Esophagus squamous epithelium (tissue), 5 donors: ENCODE measurements at places on chromosomes 1 and 21.

GRCh38 chr1:233477359-233477758 is 136.5 kb upstream of the KCNK1 start:
- DNase-seq, result no peak

GRCh38 chr1:168386949-168387586 is 106.4 kb downstream of the TBX19 start:
- no peak for DNase-seq

GRCh38 chr1:214438075-214438474 is 113.3 kb downstream of the PTPN14 start:
- DNase-seq, result no peak

- no peak for DNase-seq
These were observed 25.6 kb upstream of the SCCPDH start for GRCh38 chr1:246698466-246699094.

- DNase-seq, result no peak
These were observed 15.7 kb upstream of the ATP13A2 start for GRCh38 chr1:17027403-17027802.

- peak; percentile 20 for DNase-seq
These were observed at the start of gene CSF1 for GRCh38 chr1:109910123-109910962. CSF1 (plus strand) TSS chr1:109910849; CDS start chr1:109911024, 175 bp downstream.

DNA sequence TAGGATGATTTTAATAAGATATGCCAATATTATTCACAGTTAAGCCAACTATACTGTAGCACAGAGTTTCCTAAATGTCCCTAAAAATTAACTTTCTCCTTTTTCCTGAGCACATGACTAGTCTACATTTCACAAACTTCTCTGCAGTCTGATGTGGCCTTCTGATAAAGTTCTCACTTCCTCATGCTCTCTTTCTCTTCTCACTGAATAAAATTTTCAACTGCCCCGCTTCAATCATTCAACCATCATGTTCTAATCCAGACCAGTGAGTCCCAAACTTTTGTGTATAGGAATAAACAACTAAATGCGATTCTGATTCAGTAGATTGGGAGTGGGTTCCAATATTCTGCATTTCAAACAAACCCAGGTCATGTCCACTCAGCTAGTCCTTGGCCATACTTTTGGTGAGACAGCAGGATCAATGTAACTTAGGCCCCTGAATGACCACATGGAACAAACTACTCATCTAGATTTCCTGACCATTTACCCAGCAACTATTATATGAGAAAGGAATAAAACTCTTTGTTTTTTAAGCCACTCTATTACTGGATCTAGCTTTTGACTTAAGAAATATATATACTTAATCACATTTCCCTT is 20.1 kb downstream of the TUT4 start:
- no peak for DNase-seq

GRCh38 chr1:3069491-3070308 is 697 bp downstream of the PRDM16 start:
- no peak for DNase-seq

DNA sequence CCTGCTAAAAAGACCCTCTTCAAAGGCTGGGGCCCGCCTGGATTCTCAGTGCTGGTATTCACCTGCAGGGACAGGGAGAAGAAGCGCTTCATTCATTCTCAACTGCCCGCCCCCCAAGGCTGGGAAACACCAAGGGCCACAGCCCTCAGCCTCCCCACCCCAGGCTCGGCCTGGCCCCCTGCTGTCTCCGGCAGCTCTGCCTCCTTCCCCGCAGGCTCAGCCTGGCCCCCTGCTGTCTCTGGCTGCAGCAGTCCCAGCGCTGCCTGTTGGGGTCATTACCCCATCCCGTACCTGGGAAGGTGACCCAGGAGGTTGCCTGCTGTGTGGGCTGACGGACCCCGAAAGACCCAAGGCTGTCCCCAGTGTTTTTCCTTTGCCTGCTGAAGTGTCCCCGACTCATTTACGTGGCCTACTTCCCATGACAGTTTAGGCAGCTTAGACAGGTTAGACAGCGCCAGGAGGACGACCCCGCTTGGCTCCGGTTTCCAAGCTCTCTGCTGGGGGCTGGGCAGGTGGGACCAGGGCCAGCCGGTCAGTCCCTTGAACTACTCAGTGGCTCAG is 22.9 kb upstream of the CLSTN1 start:
- no peak for DNase-seq

GRCh38 chr1:22048351-22049192 is 3.9 kb upstream of the CDC42 start:
- DNase-seq, result no peak

- no peak for DNase-seq
These were observed 111.9 kb downstream of the ADSS2 start for GRCh38 chr1:244339776-244340175.

DNA sequence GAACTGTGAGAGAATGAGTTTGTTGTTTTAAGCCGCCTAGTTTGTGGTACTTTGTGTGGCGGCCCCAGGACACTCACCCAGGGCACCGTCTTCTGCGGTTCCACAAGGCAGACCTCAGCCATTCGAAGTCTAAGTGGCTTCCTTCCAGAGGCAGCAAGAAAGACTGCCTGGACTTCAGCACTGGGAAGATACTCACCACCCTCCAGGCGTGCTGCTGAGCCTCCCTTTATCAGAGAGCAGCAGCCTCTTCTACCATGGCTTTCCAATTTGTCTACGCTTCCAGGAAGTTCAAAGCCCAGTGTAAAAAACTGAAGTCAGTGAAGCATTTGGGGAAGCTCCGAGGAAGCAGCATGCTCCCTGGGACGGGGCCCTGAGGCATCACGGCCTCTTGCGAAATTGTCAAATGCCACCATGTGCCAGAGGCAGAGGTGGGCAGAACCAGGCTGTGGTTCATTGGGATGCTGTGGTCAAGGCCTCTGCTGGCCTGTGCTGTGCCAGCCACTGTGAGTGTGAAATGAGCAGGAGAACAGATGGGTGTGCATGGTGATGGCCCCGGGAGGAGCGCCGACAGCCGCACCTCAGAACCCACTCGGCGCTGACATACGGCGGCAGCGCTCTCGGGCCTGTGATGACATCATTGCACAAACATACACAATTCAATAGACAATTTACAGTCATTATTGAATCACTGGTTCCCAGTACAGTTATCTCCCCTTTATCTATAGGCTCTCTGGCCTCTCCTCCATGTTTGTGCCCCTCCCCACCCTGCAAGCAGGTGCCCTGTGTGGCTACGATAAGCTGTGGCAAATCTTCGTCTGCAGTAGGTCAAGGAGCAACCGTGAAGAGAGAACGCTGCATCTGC is 110.4 kb downstream of the PDE9A start:
- no peak for DNase-seq

DNA sequence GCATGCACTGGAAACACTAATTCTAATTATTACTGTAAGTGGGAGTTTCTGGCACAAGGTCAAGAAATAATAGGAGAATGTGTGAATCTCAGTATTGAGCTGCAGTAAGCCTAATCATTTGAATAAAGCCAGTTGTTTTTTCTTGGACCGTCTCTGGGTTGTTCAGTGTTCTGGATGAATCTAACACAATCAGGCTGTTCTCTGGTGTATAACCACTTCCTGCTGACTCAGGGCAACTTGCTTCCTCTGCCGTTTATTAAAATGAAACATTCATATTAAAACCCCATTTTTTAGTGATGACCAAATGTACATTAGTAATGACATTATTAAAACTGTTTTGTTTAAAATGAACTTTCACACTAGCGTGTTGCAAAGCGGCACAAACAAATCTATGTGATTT is 273.1 kb upstream of the SNX7 start:
- DNase-seq, result no peak

- no peak for DNase-seq
These were observed 116.8 kb upstream of the ATP1A1 start for GRCh38 chr1:116256286-116256649.

DNA sequence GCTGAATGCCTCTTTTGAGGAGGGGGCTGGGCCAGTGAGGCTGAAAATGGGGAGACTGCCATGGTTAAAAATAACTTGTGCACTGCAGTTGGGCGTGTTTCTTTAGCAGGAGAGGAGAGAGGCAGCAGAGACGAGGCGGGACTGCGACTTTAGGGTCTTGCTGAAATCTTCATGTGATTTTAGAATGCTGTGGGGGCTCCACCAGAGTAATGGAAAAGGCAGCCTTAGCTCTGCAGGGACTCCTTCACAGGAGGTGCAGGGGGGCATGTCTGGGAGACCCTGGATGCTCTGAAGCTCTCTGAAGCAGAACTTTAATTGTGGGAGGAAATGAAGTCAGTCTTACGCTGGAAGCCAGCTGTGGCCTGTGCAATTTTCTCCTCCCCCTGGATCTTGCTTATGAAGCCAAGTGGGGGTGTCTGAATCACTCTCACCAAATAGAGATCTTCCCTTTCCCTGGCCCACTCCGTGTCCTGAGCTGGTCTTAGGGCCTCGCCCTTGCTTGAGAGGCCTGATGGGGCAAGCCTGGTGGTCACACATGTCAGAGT is 60.8 kb downstream of the NDUFS5 start:
- no peak for DNase-seq
